ENCODE measurements at places on chromosomes 1 and 21. TPM values are rescaled to one million over a fixed set of nuclear protein-coding genes. Genes with fewer than 3 reads are reported as not detected.

DNA sequence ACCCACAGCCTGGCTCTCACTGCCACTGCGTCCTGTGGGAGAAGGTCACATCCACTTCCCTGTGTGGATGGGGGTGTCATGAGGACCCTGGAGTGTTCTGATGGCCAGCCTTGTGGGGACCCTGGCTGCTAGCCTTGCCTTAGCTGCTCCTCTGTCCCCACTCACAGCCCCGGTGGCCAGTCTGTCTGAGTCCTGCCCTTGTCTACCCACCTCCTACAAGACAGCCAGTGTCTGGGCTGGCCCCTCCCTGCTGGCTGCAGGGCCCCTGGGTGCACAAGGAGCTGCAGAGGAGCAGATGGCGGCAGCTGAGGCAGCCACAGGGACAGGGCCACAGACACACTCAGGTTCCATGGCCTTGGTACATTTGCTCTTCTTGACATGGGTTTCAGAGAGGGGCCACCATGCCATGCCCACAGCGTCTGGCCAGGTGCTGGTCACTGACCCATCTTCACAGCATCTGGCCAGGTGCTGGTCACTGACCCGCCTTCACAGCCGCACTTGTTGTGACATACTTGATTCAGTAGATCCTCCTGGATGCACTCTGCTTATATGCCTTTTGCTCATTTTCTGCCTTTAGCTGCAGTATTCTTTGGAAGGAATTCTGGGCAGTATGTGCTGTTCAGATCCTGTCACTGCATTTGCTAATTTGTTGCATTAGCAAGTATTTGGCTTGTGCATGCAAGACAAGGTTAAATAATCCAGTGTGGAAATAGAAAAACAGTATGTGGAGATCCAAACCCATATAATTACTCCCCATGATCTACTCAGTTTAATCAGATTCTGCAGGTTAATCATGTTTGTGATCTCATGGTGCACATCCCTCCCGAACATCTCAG, 157.8 kb downstream of the PCBP3 start:
- DNase-seq: no peak

- no peak for DNase-seq
Measured at GRCh38 chr1:203508463-203509073, 14.6 kb downstream of the OPTC start.

GRCh38 chr1:233459968-233460367, 132.4 kb downstream of the MAP3K21 start:
- DNase-seq: no peak

DNA sequence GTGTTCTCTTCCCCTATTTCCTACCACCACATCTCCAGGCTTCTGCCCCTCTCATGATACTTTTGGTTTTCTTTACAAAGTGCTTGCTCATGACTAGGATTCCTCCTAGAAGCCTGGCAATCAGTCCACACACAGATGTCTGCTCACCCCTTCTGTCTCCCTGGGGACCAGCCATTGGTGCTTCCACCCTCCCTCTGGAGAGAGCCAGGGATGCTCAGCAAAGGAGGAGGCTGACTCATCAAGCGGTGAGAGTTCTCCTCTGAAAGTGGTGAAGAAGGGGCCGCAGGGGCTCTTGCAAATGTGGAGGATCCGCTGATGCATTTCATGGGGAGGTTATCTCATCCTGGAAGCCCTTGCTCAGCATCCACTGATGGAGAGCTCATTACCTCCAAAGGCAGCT, 14.5 kb downstream of the NT5C1A start:
- DNase-seq: no peak

DNA sequence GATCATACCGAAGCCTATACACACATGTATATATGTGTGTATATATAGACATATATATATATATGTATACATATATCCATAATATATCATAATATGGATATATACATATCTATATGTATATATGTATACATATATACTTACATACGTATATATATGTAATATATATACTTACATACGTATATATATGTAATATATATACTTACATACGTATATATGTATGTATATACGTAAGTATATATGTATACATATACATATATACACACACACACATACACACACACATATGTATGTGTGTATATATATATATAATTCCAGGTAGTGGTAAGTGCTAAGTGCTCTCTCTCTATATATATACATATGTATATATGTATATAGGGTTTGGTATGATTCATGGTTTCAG, 9.7 kb upstream of the TMEM35B start:
- DNase-seq: no peak

- peak; percentile 39 for DNase-seq
Measured at GRCh38 chr1:160219062-160219929, 14.1 kb downstream of the PEA15 start.

GRCh38 chr1:187197685-187198084, 368.9 kb downstream of the PLA2G4A start:
- DNase-seq: no peak

FMO1 gene
- total RNA-seq: not detected

KRTAP11-1 gene
- total RNA-seq: 0.68 TPM

LRRIQ3 gene
- total RNA-seq: 5.7 TPM

NHLH1 gene
- total RNA-seq: not detected

Data from prostate gland (tissue), 2 donors.